Peyer's patch (tissue), 4 donors: ENCODE measurements at places on chromosomes 6 and 20.

GRCh38 chr20:38871560-38871953, 54.7 kb upstream of the FAM83D start:
- no peak for DNase-seq

DNA sequence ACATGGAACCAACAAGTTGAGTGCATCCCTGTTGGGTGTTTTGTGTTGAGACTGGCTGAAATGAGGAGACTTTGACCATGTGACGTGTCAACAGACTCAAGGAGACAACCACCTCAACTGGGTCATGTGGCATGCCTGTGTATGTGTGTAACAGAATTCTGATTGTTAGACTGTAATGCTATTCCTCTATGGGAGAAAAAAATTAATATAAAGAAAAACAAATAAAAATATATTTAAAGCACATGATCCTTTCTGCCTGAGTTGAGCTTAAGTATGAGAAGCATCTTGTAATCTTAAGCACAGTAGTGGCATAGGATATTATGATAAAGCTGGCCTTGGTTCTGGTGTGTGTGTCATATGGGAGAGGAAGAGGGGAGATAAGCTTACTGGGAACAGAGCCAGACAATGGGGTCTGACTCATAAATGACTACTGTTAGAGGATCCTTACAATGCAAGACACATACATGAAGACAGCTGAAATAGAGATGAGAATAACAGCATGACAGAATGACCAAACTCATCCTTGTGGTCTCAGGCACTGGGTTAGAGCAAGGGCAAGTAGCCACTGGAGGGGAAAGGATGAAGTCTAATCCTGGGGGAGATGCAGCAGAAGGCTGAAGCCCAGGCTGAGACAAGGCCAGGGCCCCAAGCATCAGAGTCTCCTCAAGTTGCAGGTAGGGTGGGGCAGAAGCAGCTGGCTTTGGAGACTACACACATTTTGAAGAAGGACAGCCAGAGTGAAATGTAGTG, 9.2 kb downstream of the TP53INP2 start:
- DNase-seq, result peak; percentile 65

DNA sequence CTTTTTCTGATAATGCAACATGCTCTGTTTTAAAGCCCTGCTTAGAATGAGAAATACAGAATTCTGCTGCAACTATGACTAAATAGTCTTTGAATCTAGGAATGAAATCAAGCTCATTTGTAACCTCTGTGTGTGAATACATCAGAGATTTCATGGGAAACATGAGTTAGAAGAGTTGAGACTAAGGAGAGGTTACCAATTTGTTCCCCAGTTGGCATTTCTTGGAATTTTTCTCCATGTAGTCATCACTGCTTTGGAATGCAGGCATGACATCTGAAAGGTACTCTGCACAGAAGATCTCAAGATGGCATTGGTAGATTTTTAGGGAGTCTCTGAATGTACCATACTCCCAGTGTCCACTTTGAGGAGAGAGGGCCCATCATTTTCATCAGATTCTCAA, 237.2 kb downstream of the TFAP2A start:
- DNase-seq, result no peak

GRCh38 chr6:41965429-41966213, 24.0 kb upstream of the CCND3 start:
- no peak for DNase-seq

GRCh38 chr20:4883546-4883945, 117.8 kb downstream of the SLC23A2 start:
- DNase-seq, result no peak

DNA sequence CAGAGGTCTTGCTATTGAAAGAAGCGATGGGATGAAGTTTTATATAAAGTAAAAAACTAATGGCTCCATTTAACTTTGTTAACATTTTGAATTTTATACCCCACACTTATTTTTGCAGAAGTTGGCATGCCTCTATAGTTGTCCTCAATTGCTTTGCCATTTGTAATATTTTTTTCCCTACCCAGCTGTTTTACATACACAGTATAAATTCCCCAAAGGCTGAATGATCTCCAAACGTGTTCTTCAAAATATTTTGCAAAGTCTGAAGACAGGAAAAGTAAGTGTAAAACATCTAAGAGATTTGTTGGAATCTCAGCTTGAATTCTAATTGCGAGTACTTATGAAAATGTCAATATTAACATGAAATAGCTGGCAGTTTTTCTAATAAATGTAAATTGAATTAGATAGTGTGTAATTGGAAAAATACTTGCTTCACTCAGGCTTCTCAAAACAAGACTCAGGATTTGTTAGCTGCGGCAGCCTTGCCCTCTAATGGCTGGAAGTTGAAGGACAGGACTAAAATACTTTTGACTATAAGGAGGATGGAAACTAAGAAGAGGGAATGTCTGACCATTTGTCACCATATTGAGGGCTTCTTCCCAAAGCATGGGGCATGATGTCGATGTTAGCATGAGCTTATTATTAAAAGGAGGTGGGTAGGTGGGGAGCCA, 226.8 kb downstream of the UST start:
- no peak for DNase-seq
